Activated naive CD8-positive, alpha-beta T cell treated with anti-CD3 and anti-CD28 coated beads for 36 hours (primary cell): ENCODE measurements at places on chromosomes 7 and 10.

DNA sequence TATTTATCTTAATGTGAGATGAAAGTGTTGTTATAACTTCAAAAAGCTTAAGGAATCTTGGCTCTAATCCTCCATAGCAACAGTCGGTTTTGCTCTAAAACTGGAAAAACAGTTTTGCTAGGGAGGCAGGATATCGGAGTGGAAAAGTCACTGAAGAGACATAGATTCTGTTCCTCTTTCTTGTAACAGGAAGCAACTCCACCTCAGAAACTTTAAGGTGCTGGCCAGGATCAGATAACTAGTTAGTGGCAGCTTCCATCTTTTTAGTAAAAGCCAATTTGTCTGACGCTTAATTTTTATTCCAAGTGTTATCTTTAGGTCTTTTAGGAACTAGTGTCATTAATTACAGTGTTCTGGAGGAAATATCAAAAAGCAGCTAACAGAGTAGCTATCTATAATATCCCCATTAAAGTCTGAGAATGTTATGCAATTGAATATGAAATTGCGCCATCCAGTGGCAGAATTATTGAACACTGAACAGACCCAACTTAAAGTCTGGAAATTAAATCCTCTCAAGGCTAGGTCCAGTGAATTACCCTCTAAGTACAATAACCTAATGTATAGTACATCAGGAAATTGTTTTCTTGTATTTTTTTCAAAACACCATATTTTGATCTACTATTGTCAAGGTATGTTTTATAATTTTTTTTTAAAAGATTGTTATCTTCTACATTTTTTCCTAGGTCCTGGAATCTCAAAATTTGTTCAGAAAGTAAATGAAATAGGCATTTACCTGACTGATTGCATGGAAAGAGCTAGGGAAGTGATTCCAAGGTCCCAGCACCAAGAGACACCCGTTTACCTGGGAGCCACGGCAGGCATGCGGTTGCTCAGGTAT, 65.9 kb upstream of the CC2D2B start:
- peak; percentile 8 for DNase-seq

GRCh38 chr7:141744131-141744530, 6.0 kb downstream of the SSBP1 start:
- no peak for DNase-seq

GRCh38 chr7:100091411-100092181, 2.8 kb downstream of the COPS6 start:
- DNase-seq = no peak

DNA sequence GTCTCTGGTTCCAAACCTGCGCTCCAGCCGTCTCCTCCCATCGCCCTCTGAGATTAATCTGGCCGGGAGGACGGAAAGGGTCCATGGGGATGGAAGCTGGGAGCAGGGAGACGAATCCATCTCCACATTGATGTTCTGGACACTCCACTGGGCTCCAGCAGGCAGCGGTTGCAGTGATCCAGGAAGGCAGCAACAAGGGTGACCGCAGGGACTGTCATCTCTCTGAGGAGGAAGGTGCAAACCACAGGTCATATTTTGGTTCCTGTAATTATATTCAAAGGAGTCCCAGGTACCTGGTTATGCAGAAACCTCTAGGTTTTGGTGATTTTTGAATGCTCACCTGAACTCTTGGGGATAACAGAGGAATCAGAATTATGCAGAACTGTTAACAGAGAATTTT, 54.8 kb downstream of the EVX1 start:
- no peak for DNase-seq

GRCh38 chr10:21524526-21525366, 736 bp downstream of the SKIDA1 start:
- DNase-seq = no peak

- DNase-seq = no peak
Measured at GRCh38 chr7:76428868-76429805, 4.4 kb downstream of the ZP3 start.

DNA sequence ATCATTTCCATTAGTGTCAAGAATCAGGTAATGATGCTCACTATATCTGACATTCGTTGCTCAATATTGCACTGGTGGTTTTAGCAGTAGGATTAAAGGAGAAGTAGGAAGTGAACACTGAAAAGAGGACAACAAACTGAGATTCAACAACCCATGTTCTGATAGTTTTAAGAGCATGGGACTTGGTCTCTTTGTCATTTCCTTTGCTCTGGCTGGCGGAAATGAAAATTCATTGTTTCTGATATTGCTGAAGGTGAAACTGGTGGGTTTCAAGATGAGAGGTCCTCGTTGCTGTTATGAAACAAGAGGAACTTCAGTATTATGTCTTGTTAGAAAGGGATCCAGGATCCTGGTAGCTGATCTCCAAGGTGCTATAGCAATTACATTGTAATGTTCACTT, 129.0 kb downstream of the DNAH11 start:
- no peak for DNase-seq

GRCh38 chr7:108204281-108204796, 74.2 kb upstream of the LAMB4 start:
- no peak for DNase-seq

DNA sequence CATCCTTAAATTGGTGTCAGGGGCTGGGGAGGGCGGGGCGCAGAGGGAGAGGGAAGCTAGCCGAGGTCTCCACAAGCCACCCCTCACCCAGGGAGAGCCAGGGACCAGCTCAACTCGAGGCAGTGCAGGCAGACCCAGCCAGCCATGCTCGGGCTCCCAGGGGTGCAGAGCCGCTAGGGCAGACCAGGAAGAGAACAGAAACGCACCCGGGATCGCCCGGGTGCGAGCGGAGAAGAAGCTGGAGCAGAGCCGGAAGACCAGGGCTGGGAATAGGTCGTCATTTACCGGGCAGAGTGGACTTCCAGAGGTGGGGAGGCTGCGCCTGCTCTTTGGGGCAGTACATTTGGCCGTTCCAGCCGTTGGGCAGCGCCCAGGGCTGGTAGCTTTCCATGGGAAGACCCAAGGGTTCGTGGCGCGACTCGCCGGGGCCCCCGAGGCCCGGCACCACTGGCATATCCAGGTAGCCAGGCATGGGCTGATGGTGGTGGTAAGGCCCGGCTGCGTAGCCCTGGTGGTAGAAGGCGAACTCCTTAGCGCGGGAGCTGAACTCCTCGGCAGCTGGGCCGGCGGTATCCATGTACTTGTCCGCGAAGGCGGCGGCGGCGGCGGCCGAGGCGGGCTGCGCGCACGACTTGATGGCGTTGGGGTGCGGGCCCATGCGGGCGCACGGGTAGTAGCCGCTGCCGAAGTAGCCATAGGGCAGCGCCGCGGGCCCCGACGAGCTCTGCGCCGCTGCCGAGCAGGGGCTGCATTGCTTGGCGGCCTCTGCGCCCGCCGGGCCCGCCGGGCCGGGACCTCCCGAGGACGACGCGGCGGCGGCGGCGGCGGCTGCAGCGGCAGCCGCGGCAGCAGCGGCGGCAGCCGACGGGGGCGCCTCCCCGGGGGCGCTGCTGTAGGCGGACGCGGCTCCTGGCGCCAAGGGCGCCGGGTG, 755 bp downstream of the HOXA13 start:
- no peak for DNase-seq

GRCh38 chr10:13470270-13470669, 58.5 kb downstream of the BEND7 start:
- DNase-seq = no peak

DNA sequence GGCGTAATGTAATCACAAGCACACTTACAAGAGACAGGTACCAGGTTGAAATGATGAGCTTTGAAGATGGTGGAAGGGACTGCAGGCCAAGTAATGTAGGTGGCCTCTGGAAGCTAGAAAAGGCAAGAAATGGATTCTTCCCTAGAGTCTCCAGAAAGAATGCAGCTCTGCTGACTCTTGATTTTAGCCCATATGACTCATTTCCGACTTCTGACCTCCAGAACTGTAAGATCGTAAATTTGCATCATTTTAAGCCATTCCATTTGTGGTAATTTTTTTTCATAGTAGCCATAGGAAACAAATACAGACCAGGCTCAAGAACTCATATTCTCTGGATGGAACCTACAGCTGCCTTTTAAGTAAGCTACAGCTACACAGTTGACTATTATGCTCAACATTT, 315.5 kb downstream of the MAGI2 start:
- no peak for DNase-seq

DNA sequence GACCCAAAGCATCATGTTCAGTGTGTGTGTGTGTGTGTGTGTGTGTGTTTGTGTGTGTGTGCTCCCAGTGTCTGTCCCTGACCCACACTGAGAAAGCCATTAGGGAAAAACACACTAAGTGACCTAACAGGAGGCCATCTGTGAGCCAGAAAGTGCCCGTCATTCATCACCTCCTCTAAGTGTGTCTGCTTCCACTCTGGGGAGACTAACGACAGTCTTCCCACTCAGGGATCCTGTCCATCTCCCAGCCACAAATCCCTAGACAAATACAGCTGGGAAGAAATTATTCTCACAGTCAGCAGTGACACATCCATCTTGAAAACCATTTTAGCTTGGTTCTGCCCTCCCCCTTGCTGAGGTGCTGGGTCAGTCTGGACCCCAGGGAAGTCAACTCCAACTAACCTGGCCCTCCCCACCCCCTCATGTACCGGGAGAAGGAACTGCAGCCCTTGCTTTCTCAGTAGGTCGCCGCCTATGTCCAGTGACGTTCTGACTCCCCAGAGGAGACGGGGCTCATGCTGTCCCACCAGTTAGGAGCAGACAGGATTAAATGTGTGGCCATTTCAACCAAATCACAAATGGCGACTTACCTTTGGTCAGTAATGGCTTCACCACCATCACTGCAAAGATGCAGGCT, 296.5 kb upstream of the ZNF32 start:
- no peak for DNase-seq

DNA sequence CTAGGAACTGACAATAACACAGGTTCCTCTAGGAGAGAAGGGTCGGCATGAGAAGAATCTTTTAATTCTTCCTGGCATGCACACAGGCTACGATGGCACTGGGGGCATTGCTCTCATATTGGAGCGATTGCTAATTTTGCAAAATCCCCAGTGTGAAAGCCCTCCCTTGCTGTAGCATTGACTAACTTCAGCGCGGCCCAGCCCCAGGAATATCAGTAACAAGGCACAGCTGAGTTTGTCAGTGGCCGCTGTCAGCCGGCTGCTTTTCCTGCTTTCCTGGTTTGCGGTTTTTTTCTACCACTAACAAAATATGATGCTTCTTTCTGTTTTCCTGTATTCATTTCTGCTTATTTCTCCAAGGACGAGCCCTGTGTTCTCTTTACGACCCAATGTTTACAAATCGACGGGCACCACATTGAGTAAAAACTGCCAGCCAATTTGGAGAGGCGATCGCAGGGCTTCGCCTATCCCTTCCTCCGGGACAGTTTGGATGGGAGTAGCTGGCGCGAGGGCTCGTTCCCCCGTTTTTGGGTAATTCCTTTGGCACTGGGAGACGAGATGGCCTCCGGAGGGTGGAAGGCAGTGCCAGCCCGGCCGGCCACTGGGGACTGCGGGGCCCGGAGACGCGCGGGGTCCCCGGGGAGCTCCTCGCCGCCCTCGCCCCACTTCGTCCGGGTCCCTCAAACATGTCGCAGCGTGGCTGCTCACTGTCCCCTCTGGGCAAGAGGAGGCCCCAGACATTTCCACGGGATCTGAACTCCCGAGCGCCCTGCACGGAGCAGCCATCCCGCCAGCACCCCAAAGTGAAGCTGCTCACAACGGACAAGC, 967 bp downstream of the ADARB2 start:
- DNase-seq = no peak
